Activated T-cell treated with anti-CD3 and anti-CD28 coated beads, Interleukin-2, amount 50 U/mL, for 48 hours (primary cell): ENCODE measurements at places on chromosomes 16 and 17.

GRCh38 chr17:37485938-37486570, 3.6 kb upstream of the DUSP14 start:
- DNase-seq = no peak

DNA sequence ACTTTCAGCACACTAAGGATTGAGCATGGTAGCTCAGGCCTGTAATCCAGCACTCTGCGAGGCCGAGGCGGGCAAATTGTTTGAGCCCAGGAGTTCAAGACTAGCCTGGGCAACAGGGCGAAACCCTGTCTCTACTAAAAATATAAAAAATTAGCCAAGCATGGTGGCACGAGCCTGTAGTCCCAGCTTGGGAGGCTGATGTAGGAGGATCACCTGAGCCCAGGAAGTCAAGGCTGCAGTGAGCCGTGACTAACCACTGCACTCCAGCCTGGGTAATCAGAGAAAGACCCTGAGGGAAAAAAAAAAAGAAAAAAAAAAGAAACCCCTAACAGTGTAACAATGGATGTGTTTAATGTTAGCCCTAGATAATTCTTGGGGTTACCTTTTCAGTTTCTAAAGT, 24.0 kb downstream of the PARN start:
- no peak for DNase-seq

- DNase-seq = no peak
These were observed 22.5 kb downstream of the PRKAR1A start for GRCh38 chr17:68534695-68535088.

DNA sequence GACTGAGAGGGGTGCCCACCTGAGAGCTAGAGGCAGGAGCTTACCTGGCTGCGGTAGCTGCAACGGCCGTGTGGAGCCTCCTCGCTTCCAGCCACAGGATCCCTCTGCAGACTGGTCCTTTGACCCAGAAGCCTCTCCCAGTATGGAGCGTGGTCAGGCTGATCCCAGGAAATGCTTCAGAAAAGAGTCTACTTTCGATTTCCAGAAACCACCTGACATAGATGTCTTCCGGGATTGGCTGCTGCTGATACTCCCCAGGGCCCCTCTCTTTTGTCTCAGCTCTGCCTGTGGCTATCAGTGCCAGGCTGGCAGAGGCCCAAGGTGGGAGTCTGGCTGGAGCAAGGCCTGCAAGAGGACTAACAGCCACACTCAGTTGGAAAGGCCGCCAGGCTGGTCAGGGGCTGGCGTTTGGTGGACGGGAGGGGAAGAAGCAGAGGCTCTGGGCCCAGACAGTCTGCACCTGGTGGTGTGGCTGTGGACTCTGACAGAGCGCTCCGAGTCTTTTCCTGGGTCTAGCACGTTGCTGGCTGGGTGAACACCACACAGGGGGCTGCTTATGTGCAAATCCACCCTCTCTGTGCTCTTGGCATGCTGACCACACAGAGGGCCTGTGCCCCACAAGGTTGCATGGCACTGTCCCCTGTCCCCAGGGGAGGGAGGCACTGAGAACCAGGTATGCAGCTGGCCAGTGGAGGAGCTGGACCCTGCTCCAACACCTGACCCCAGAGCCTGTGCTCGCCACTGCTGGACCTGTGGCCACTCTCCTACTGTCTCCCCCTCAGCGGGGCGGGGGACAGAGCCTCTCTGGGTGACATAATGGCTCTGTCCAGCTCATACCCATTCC, at the start of gene LGALS3BP:
Gene LGALS3BP (minus strand): TSS at position 144 of the 844 bp plus-strand sequence. CDS start 2,732 bp downstream, outside the sequence.
- DNase-seq = peak; percentile 40

GRCh38 chr17:49230636-49231562, at the start of gene PHOSPHO1:
TSS of gene PHOSPHO1 (minus strand) at chr17:49230787. CDS start at chr17:49226691, 4,096 bp downstream.
- DNase-seq = peak; percentile 91

DNA sequence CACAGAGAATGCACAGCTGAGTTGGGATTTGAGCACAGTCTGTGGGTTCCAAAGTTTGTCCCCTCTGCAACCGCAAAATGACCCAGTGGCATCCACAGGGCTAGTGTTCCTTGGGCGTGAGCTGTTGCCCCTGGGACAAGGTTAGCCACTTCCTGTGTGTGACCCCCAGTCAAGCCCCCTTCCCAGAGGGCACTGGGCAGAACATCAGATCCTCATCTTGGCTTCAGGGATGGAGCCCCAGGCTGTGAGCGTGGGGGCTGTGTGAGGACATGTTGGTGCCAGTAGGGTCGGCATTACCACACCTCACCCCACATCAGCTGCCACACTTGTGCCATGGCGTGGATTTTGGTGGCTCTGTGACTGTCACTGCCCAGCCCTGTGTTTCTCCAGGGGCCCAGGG, 55.3 kb downstream of the USP22 start:
- peak; percentile 5 for DNase-seq

DNA sequence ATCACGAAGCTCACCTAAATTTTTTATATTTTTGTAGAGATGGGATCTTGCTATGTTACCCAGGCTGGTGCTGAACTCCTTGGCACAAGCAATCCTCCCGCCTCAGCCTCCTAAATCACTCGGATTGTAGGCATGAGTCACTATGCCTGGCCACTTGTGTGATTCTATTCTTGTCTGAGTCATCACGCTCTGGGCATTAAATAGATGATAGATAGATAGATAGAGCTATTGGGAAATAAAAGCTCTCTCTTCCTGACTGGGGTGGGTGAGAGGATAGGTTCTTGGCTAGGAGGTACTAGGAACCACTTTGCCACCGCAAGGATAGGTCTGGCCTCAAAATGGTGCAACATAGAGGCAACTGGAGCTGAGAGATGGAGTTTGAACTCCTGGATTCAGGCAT, 21.4 kb upstream of the CACNG3 start:
- no peak for DNase-seq

GRCh38 chr17:4511199-4511932, 12.7 kb downstream of the SPNS2 start:
- DNase-seq = no peak

DNA sequence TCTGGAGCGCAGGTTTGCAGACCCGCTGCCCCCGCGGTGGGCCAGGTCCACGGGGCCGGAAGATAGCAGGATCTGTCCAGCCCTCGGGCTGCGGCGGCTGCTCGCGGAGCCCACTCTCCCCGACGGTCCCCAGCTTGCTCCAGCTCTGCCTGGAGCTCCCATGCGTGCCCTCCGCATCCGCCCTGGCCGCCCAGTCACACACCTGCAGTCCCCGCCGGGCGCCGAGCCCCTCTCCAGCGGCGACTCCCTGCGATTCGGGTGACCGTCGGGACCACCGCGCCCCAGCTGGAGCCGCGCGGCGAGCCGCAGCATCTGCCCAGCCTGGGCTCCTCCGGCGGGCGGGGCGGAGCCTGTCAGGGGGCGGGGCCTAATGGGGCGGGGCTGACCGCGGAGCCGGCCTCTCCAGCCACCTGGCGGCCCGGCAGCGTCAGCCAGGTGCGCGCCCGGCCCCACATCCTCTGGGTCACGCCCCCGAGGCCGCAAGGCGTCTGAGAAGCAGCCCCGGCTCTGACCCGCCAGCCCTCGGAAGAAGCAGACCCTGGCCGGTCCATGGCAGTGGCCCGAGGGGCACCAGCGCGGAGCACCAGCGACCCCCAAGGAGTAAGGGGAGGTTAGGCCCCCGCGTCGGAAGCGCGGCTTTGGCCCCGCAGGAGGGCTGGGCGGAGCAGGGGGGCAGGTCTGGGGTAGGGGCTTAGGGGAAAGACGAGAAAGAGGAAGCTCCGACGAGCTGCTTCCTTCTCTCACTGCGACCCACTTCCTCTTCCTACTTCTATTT, at the start of gene PIK3R5:
Gene PIK3R5 (minus strand): TSS at position 314 of the 775 bp plus-strand sequence. CDS start 54,213 bp downstream, outside the sequence.
- DNase-seq = peak; percentile 91

- DNase-seq = no peak
These were observed 48.5 kb upstream of the ZCCHC14 start for GRCh38 chr16:87541147-87541871.

GRCh38 chr17:66775881-66776400, 59.0 kb upstream of the CACNG5 start:
- no peak for DNase-seq

DNA sequence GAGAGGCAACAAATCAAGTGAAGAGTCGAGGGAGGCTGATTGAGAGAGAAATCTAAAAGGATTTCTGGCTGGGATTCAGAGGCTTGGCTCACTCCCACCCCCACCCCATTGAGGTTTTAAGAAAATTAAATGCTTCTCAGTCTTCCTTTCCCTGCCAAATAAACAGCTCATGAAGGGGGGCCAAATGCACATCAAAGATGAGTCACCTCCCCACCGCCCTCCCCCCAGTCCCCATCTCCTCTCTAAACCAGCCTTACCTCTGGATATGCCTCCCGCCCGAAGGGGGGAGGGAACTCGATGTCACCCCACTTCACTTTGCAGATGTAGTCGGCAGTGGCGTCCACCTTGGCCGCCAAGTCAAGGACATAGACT, 11.6 kb downstream of the ACLY start:
- no peak for DNase-seq

GRCh38 chr17:2151358-2152033, 96.6 kb downstream of the HIC1 start:
- no peak for DNase-seq

GRCh38 chr17:35235917-35236316, 7.0 kb upstream of the SLFN5 start:
- no peak for DNase-seq

DNA sequence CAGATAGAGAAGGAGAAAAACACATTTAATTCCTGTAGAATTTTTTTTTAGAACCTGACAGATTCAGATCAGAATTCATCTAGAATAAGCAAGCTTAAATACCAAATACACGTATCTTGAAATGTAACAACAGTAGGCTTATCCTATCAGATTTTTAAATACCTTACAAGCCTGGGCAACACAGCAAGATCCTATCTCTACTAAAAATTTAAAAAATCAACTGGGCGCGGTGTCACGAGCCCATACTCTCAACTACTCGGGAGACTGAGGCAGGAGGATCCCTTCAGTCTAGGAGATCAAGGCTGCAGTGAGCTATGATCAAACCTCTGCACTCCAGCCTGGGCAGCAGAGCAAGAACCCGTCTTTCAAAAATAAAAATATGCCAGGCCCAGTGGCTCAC, 13.5 kb downstream of the ACOX1 start:
- DNase-seq = no peak

- no peak for DNase-seq
These were observed 302.9 kb downstream of the CPPED1 start for GRCh38 chr16:12500771-12501170.

DNA sequence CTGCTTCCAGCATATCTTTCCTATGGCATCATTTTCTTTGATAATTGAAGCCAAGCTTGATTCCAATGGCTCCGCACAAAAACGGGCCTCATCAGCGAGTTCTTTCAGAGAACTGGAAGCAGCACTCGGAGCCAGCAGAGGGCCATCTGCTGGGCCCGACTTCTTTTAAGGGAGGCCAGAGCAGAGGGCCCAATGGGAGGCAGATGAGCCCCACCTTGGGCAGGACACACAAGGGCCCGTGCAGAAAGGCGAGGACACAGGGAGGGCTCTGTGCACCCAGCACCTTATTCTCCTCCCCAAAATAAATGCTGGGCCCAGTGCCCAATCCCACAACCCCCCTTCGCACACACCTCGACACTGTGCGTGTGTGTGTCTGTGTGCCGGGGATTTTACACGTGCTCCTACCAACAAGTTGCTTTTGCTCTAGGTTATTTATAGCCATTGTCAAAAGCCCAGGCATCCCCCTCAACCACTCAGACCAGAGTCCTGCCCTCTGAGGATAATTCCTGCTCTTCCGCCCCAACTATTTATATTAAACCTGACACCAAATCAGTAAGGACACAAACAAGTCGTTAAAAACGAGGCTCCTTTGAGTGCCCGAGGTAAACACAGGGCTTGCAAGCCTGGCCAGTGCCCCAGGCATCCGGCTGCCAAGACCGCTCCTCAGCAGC, 6.8 kb downstream of the AXIN2 start:
- DNase-seq = no peak

GRCh38 chr17:47276868-47277267, 23.2 kb downstream of the ITGB3 start:
- DNase-seq = no peak

GRCh38 chr17:50613007-50613992, 21.4 kb upstream of the ABCC3 start:
- DNase-seq = no peak

GRCh38 chr17:82105882-82106687, 8.0 kb upstream of the FASN start:
- DNase-seq = peak; percentile 79

DNA sequence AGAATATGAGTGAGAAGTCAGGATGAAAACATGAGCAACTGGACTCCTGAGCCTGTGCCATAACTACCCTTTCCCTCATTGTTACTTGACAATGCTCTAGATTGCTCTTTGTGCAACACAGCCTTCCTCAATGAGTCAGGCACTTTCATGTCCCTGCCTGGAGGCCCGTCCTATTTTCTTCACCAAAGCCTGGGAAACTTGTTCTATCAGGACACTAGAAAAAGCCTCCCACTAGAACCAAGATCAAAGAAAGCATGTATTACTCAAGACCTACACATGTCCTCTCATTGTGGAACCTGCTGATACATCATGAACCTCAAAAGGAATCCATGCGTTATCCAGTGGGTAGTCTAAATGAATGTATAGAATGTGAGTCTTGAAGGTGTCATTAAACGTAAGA, 624.5 kb downstream of the TOX3 start:
- DNase-seq = no peak

DNA sequence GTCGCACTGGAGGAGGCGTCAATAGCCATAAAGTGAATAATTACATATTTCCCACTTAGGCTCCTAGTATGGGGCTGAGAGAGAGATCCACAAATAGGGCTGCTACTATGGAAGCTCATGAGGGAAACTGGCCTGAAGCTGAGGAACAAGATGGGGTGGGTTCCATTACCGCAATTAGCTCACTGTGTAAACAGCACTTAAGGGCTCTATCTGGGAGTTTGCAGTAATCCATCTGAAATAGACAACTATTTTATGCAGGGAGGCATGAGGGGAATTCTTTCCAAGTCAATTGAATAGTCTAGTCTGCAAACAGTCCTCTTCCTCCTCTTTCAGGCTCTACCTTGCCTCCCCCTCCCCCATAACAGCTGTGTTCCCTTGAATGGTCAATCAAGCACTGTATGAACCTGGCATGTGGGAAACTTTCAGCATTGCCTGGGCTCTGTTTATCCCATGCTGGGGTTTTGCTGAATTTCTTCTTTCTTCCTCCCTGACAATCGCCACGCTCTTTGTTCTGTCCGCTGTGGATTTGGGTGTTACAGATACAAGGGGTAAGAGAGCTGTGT, 56.1 kb upstream of the MAF start:
- DNase-seq = no peak

- DNase-seq = no peak
These were observed 92.4 kb downstream of the YPEL2 start for GRCh38 chr17:59423903-59424302.

GRCh38 chr16:64225696-64226095, 896.2 kb downstream of the CDH11 start:
- DNase-seq = no peak

DNA sequence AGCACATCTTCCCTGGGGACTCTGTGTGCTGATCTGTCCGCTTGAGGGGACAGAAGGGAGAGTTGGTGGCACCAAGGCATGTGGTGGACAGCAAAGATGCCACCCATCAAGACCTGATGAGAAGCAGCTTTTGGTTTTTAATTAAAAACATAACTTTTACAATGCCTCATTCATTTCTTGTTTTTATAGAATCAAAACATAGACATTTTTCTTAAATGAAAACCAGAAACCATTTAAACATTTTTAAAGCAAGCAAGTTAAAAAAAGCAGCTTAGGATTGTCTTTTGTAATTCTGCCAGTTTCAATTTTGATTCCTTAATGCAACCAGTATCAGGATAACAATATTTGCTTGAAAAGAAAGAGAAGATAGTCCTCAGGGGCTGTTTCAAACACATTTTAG, 123.7 kb upstream of the AXIN2 start:
- DNase-seq = no peak
